ENCODE measurements at places on chromosomes 11 and 22.

GRCh38 chr11:79258576-79258975, 182.3 kb downstream of the TENM4 start:
- DNase-seq: no peak

GRCh38 chr22:37484480-37485394, 1.4 kb downstream of the MFNG start:
- DNase-seq: peak; percentile 54

GRCh38 chr22:39729141-39729934, 158.8 kb downstream of the CACNA1I start:
- no peak for DNase-seq

GRCh38 chr11:69919659-69920344, 100.6 kb upstream of the FGF3 start:
- no peak for DNase-seq

- DNase-seq: no peak
Observed at GRCh38 chr11:101508370-101508769, 75.4 kb downstream of the TRPC6 start.

- DNase-seq: no peak
Observed at GRCh38 chr11:75219869-75220268, 20.7 kb upstream of the TPBGL start.

- DNase-seq: no peak
Observed at GRCh38 chr11:134532131-134532920, 120.3 kb upstream of the B3GAT1 start.

DNA sequence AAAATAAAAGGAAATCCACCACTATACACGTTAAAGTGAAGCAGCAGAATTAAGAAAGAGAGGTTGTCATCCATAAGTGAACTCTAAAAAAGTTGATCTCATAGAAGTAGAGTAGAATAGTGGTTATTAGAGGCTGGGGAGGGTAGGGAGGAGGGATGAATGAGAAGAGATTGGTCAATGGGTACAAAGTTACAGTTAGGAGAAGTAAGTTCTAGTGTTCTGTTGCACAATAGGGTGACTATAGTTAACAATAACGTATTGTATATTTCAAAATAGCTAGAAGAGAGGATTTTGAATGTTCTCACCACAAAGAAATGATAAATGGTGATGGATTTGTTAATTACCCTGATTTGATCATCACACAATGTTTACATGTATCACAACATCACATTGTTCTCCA, 72.0 kb downstream of the CD82 start:
- no peak for DNase-seq

DNA sequence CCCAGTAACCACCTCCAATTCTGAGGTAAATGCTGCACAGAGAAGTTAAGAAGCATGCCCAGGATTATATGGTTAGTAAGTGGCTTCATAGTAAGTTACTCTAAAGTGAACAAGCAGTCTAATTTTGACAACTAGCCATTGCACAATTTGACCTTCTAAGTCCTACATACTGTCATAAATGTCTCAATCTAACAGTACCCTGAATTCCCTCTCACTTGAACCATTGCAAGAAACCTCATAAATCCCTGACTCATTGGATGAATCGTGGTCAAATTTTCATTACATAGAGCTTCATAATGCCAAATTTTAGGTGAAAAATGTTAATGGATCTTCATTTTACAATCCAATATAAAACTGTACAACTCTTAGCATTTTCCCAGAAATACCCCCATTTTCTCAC, 217.3 kb upstream of the GRIA4 start:
- no peak for DNase-seq

- no peak for DNase-seq
Observed at GRCh38 chr22:44404341-44405020, 91.7 kb upstream of the SHISAL1 start.

- no peak for DNase-seq
Observed at GRCh38 chr22:46444390-46444854, 93.0 kb downstream of the CELSR1 start.

- no peak for DNase-seq
Observed at GRCh38 chr22:35523167-35523947, 17.3 kb upstream of the RASD2 start.

GRCh38 chr11:2591805-2592204, 108.0 kb downstream of the KCNQ1OT1 start:
- no peak for DNase-seq

- no peak for DNase-seq
Observed at GRCh38 chr11:123641495-123641840, 13.0 kb downstream of the SCN3B start.

GRCh38 chr22:35985371-35985770, 43.3 kb downstream of the RBFOX2 start:
- no peak for DNase-seq

DNA sequence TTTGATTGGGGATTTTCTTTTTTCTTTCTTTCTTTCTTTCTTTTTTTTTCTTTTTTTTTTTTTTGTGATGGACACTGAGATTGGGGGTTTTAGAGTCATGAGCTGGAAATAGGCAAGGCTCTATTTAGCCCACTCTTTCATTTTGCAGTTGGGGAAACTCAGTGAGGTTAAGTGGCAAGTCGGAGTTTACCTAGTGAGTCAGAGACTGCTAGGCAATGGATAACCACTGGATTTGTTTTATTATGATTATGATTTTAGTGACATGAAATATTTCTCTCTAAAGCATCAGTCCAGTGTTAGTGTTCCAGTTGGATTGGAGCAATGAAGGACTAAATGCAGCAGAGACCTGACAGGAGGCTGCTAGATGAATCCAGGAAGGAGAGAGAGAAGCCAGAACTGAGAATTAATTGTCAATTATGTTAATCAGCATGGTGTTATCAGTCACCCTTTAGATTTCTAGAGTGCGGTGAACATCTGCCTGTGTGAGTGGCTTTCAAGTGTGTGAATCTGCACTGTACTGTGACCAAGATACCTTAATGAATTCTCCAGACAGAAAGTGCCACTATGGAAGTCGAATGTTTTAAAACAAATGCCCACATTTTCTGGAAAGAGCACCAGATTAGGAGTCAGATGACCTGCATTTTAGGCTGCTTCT, 10.9 kb downstream of the BMAL1 start:
- DNase-seq: no peak

- no peak for DNase-seq
Observed at GRCh38 chr11:94974178-94974577, 669 bp downstream of the KDM4D start.

GRCh38 chr11:57459164-57460021, 935 bp upstream of the RTN4RL2 start:
- DNase-seq: no peak

DNA sequence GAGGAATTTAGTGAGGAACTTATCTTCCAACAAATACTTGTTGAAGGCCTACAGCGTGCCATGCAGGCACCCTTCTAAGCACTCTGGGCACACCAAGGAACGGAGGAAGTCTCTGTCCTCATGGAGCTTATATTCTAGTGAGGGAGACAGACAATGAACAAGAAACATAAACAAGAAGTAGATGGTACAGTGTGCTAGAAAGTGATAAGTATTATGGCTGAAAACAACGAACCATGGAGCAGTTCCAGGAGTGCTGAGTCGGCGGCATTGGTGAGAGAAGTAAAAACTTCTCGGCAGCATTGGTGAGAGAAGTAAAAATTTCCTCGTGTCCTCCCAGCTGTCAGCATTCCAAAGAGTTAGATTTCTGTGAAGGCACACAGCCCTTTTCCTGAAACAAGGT, 53.2 kb downstream of the FAM76B start:
- DNase-seq: no peak

DNA sequence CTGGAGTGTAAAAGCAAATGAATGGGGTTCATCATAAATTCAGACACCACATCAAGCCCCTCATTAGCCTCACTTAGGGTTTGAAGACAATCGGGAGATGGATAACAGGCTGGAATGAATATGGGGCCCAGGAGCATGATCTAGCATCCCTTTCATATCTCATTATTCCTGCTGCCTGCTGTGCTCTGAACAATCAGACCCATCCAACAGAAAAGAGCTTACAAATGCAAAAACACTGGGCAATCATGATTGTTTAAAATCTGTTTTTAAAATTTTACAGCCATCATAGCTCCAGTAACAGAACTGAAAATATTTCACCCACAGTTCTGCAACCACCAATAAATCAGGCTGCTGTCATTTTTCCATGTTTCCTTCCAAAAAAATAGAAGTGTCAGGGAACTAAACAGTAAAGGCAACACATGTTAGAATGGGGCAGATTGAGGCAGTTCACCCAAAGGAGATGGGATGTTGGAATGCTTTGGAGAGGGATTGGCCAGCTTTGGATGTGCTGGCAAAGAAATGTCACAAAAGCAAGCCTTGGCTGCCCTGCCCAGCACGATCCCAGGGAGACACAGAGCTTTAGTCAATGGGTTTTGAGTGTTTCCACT, 47.8 kb upstream of the BMAL1 start:
- DNase-seq: no peak

DNA sequence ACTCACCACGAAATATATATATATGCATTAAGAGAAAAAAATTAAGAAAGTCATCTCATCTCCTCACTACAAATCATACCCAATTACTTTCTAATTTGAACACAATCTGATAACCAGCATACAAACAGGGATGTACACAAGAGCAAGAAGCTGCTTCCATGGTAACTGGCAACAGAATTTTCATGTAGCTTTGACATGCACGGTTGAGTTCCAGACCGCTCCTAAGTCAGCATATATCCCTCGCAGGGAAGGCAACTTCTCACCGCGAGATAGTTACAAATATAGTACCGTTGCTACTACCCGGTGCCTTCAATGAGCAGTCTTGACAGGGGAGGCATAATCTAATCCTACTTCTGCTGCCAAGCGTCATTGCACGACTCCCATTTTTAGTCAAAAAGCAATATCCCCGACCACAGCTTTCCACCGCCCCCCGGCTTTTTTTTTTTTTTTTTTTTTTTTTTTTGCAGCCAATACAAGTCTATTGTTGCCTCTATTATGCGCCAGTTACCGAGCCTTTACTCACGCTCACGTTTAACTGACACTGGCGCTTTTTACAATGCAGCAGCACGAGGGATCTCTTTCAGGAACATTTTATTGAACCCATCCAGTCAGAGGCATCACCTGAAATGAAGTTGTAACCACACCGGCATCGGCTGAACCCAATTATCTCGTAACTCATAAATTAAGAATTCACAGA, 2.2 kb downstream of the CADM1 start:
- no peak for DNase-seq

- no peak for DNase-seq
Observed at GRCh38 chr11:132312161-132312560, 941.7 kb downstream of the NTM start.

GRCh38 chr11:1152316-1153104, 5.2 kb upstream of the MUC5AC start:
- no peak for DNase-seq

DNA sequence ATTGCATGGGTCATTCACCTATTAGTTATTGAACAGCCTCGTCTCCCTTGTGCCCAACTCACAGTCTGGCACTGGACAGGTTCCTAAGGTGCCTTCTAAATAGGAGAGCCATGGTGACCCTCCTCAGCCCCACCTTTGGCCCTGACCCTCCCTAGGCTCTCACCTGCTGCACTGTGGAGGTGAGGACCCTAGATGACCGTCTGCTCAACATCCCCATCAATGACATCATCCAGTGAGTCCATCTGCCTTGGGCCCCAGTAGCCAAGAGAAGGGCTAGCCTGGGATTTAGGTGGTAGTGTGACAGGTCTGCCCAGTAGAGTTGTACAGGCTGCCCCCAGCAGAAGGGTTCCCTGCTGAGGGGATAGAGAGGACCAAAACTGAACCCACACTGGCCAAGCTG, 13.6 kb downstream of the UCP2 start:
- no peak for DNase-seq

DNA sequence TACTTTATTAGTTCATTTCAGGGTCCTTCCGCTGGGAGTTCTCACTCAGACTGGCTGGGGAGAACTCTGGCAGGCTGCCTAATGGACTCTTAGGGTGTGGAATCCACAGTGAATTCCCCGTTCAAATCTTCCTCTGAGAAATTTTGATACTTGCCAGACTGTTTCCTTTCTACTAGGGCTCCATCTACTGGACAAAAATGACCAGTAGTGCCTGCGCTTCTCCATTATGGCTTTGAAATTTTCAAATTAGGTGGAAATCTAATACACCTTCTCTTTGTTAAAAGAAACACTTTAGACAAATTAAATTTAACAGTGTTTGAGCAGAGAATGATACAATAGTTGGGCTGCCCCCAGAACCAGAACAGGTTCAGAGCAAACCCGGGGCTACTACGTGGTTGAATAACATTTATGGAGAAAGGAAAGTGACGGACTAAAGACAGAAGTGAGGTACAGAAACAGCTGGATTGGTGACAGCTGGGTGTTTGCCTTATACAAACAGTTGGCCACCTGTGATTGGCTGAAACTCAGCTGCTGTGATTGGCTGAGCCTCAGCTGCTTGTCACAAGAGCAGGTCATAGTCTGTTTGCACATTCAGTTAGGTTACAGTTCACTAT, 52.9 kb upstream of the FDX1 start:
- DNase-seq: no peak

- no peak for DNase-seq
Observed at GRCh38 chr11:2458321-2458720, 13.5 kb downstream of the KCNQ1 start.

GRCh38 chr11:24198481-24198880, 298.4 kb upstream of the LUZP2 start:
- no peak for DNase-seq

- DNase-seq: no peak
Observed at GRCh38 chr11:37105427-37105826, 507.4 kb upstream of the RAG2 start.

GRCh38 chr22:24230911-24231656, 13.8 kb downstream of the GGT5 start:
- peak; percentile 57 for DNase-seq

- no peak for DNase-seq
Observed at GRCh38 chr11:78231962-78232501, 43.3 kb downstream of the USP35 start.

DNA sequence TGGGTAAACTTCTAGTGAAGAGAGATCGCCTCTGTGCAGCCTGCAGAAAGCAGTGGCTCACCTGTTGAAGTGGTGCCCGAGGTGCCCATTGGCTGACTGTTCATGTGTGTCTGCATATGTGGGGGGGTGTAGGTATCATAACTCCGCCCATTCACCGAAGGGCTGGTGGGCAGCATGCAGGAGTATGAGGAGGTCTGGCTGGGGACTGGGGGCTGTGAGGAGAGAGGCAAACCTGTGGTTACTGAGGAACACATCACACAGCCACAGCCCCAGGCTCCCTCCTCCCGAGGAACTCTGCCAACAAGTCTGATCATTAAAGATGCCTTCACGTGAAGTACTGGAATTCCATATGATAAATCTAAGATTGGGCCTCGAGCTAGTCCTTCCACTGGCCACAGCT, 20.5 kb downstream of the PAX6 start:
- DNase-seq: no peak

- no peak for DNase-seq
Observed at GRCh38 chr11:119861160-119861559, 132.2 kb upstream of the NECTIN1 start.

DNA sequence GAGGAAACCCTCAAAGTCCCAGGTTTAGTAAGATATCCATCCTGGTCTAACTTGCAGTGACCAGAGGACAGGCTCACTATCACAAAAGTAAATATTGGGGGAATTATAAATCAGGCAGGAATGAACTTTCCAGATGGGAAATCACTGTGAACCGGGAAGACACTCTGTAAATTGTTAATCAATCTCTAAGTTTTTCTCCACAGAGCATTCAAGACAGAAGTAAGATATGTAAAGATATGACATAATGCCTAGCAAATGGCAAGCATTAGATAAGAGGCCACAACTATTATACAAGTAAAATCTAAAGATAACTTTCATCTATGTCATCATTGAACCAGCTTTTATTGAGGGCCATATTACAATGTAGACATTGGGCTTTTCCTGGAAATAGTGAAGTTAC, 35.3 kb upstream of the LRRC4C start:
- DNase-seq: no peak

- DNase-seq: no peak
Observed at GRCh38 chr11:12800871-12801270, 126.7 kb downstream of the TEAD1 start.

- no peak for DNase-seq
Observed at GRCh38 chr22:29337631-29338284, 22.3 kb upstream of the RASL10A start.

All from stimulated activated CD8-positive, alpha-beta memory T cell treated with anti-CD3 and anti-CD28 coated beads, Interleukin-7, amount 100 ng/mL, for 1 hour (primary cell).